ENCODE measurements at places on chromosomes 11 and 22.

- no peak for DNase-seq
These were observed 22.6 kb downstream of the KREMEN1 start for GRCh38 chr22:29095459-29095858.

- DNase-seq, result no peak
These were observed 60.2 kb downstream of the CDKN1C start for GRCh38 chr11:2825261-2825888.

GRCh38 chr22:29693161-29693560, 26.6 kb upstream of the CABP7 start:
- DNase-seq, result no peak

DNA sequence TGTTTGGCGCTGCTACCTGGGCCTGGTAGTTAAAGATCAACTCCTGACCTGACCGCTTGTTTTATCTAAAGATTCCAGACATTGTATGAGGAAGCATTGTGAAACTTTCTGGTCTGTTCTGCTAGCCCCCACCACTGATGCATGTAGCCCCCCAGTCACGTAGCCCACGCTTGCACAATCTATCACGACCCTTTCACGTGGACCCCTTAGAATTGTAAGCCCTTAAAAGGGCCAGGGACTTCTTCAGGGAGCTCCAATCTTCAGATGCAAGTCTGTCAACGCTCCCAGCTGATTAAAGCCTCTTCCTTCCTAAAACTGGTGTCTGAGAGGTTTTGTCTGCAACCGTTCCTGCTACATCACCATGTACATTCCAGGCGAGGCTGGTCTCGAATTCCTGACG, 15.0 kb downstream of the APOBEC3F start:
- DNase-seq, result no peak

DNA sequence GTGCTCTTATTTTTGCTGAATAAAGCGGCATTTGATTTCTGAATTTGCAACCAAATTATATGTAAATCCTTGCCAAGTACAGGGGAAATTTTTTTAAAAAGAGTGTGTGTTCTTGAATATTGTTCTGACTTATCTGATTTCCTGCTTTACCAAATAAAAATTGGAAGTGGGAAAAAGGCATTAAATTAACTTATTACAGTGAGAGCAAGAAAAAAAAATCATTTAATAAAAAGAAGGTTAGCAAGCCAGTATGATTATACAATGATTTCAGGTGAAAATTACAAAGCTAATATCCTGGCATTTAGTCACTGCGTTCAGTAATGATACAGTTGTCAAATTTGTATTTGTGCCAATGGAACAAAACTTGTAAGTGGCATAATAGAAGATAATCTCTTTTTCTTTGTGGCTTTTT, 82.1 kb upstream of the PPARA start:
- no peak for DNase-seq

DNA sequence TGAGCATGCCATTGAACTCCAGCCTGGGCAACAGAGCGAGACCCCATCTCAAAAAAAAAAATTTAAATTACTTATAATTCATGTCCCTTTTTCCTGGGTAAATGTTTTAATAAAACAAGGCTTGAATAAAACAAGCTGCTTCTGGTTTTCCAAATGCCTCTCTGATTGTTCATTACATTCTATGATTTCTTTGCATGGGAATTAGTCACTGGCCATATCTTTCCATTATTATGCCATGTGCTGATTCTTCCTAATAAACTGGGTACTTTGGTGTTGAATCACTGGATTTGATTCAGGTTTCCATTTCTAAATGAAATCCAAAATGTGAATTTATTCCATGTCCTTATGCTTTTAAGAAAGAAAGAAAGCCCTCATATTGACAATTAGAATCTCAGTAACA, 42.6 kb downstream of the ZNF215 start:
- DNase-seq, result no peak

GRCh38 chr11:61545341-61545740, 35.5 kb downstream of the SYT7 start:
- peak; percentile 55 for DNase-seq

- DNase-seq, result no peak
These were observed 66.5 kb upstream of the GRAMD1B start for GRCh38 chr11:123363556-123363955.

GRCh38 chr11:7261578-7261977, 9.9 kb downstream of the SYT9 start:
- DNase-seq, result no peak

GRCh38 chr22:43919106-43919973, 4.3 kb upstream of the PNPLA3 start:
- no peak for DNase-seq

GRCh38 chr22:45450921-45451651, 37.6 kb downstream of the RIBC2 start:
- DNase-seq, result no peak

GRCh38 chr11:102390667-102391465, 43.9 kb downstream of the BIRC2 start:
- peak; percentile 91 for DNase-seq

- peak; percentile 61 for DNase-seq
These were observed 437.4 kb downstream of the JRKL start for GRCh38 chr11:96827164-96827563.

DNA sequence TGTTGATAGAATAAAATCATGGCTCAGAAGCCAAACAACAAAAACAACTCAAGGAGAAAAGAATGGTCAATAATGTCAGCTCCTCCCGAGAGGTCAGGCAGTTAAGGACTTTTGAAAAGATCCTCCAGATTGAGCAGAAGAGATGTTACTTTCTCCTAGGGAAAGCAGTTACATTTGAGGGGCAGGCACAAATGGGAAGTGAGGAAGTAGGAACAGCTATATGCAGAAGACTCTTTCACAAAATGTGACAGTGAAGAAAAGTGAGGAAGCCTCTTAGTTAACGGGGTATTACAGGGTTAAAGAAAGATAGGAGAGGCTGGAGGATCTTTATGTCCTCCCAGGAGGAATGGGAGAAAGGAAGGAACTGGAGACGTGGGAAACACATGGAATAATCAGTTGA, 3.4 kb downstream of the DCHS1 start:
- DNase-seq, result no peak

DNA sequence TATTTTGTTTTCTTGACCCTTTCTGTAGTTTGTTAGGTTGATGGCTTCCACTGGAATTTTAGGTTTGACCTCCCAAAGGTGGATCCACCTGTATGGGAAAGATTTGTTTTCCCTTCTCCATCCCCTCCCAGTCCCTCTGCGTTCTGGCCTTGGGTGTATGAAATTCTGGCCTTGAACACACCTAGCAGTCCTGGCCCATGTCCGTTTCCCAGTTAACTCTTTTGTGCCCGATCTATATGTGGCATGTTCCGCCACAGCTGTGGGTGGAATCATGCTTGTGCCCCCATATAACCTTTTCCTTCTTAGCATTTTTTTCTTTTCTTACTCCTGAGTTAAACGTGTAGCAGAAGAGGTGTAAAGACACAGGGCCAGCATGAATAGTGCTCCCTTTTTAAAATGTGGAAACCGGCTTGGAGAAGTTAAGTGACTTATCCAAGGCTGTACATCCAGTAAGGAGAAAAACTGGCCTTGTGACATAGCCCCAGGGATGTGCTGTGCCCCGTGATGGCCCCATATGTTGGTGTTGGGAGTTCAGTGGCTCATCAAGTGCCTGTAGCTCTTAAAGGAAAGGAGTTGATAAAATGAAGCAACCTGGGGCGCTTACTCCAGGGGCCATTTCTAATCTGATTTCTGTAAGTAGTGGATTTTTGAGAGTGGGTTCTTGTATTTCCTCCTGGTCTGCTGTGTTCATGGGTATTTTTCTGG, 39.3 kb downstream of the ZNRF3 start:
- DNase-seq, result no peak

- DNase-seq, result no peak
These were observed 3.0 kb upstream of the IFITM10 start for GRCh38 chr11:1753229-1753928.

DNA sequence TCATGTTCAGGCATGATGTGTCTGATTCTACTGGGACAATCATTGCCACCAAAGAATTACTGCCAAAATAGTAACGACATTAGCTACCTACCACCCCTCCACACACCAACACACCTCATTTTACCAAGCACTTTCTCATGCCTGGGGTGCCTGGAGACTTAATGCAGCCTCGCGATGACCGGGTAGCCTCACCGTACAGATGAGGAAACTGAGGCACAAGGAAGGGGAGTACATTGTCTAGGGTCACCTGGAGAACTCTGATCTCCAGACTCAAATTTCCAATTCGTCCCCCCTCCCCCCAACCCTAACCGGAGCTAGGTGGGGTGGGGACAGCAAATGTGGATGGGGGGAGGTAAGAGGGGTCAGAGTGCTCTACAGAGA, 2.7 kb upstream of the RTN4RL2 start:
- DNase-seq, result no peak

- DNase-seq, result peak; percentile 51
These were observed 46.5 kb downstream of the POLD3 start for GRCh38 chr11:74638869-74639268.

GRCh38 chr11:11427542-11427941, 74.5 kb upstream of the CSNK2A3 start:
- DNase-seq, result no peak

- peak; percentile 46 for DNase-seq
These were observed 10.2 kb upstream of the P4HA3 start for GRCh38 chr11:74321487-74322188.

DNA sequence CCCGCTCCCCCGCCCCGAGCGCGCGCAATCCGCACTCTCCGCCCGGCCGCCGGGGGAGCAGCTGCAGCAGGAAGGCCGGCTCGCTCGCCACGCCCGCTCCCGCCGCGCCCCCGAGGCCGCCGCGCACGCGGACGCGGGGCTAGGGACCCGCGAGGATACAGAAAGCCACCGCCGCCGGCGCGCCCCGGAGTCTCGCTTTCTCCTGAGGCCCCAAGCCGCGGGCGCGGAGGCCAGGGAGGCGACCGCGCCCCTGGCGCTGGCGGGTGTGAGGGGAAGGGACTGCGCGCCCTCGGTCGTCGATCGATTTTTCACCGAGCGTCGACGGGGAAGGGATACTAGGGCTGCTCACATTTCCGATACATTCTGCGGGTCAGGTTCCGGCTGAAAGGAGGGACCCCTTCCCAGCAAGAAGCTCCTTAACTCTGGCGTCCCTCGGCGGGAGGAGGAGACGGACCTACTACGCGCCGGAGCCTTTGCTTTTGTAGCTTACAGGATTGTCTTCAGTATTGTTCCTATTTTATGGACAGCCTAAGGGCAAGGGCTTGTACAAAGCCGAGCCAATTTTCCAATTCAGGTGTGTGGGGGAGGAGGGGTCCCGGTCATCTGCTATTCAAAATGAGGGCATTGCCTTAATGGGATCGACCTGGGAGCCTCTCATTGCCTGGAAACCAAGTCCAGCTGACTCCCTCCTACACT, 416 bp upstream of the GAB2 start:
- DNase-seq, result peak; percentile 88

DNA sequence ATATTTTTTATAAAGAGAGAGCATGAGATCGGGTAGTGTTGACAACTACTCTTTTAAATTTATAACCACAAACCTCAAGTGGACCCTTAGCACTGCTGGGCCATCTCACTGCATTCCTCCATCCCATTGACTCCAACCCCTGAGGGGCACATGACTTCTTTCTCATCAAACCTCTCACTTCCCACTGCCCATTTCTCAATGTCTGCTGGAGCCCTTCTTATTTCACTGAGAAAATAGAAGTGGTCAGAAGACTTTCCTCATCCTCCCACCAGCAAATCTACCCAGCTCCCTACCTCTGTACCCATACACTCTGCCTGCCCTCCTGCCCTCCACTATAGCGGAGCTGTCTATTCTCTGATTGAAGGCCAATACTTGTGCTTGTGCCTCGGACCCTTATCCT, 370.6 kb upstream of the MPPED2 start:
- DNase-seq, result no peak

DNA sequence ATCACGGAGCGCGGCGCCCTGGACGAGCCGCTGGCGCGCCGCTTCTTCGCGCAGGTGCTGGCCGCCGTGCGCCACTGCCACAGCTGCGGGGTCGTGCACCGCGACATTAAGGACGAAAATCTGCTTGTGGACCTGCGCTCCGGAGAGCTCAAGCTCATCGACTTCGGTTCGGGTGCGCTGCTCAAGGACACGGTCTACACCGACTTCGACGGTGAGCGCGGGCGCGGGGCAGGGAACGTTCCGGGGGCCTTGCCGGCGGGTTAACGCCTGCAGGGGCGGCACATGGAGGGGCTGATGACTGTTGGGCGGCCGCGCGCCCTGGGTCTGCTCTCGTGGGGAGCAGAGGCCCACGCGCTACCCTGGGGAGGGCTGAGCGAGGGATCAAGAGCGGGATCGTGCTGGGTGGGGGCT, 1.0 kb downstream of the PIM3 start:
- no peak for DNase-seq

- DNase-seq, result peak; percentile 88
These were observed 603 bp downstream of the ESRRA start for GRCh38 chr11:64305691-64306562.

GRCh38 chr11:6251120-6251733, 8.4 kb upstream of the CCKBR start:
- peak; percentile 91 for DNase-seq

- DNase-seq, result no peak
These were observed 47.1 kb downstream of the LARGE1 start for GRCh38 chr22:33873186-33873585.

- no peak for DNase-seq
These were observed 45.0 kb downstream of the PPP6R3 start for GRCh38 chr11:68505596-68505995.

- no peak for DNase-seq
These were observed 148.7 kb upstream of the ISX start for GRCh38 chr22:34917239-34917638.

GRCh38 chr22:25709758-25710157, 32.2 kb upstream of the MYO18B start:
- DNase-seq, result no peak

GRCh38 chr22:36991206-36991605, 28.0 kb downstream of the TST start:
- DNase-seq, result peak; percentile 71

GRCh38 chr11:126993599-126993998, 7.0 kb downstream of the KIRREL3 start:
- no peak for DNase-seq

DNA sequence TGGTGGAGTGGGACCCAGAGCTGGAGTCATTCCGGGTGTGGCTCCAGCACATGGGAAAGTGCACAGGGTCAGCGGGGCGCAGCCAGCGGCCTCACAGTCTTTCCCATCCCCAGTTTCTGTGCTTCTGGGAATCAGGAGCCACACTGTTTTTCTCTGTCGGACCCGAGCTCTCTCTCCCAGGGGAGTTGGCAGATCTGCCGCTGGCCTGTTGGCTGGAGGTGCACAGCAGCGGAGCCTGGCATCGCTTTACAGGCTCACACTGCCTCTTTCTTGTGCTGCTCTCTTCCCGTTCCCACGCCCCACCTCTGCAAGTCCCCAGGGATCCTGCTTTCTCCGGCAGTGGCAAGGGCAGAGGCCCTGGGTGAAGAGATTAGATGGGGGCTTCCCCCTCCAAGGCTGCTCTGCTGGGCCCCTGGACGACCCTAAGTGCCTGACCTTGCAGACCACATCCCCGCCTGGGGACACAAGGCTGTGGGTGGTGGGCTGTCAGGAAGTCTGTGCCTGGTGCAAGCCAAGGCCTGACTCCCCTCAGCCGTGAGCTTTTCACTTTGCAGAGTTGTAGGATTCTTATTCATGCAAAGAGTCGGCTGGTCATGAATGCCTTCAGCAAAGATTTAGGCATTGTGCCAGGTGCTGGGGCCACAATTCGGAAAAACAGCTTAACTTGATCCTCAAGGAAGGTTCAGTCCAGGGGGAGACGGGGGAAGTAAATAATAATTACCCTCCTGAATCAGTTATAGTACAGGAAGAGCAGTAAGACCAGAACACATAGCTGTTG, 116.3 kb downstream of the TIMP3 start:
- no peak for DNase-seq

Measured in mesendoderm (in vitro differentiated cells).